ENCODE measurements at places on chromosomes 6 and 20. TPM values are rescaled to one million over a fixed set of nuclear protein-coding genes. Genes with fewer than 3 reads are reported as not detected.

Gene MARCKS
- 0.04 TPM for total RNA-seq

Gene CLPSL2
- total RNA-seq, result not detected

Gene PHACTR3
- total RNA-seq, result not detected

Gene SRSF12
- total RNA-seq, result not detected

Gene SIGLEC1
- total RNA-seq, result not detected

Gene PAQR8
- 21.2 TPM for total RNA-seq

Gene FAM209B
- 0.89 TPM for total RNA-seq

Gene HUS1B
- 1.5 TPM for total RNA-seq

Gene MYCT1
- total RNA-seq, result not detected

Gene SLC17A3
- total RNA-seq, result 0.62 TPM

Gene PLAGL1
- total RNA-seq, result 4.5 TPM

Gene ZC3H12D
- total RNA-seq, result 10.7 TPM

Gene GPX5
- total RNA-seq, result not detected

Data from activated CD4-positive, alpha-beta T cell treated with anti-CD3 and anti-CD28 coated beads, Interleukin-2, amount 10 ng/mL, durations not matched to agents 7 days and 5 days (primary cell).